SIG-M5 (cell line): ENCODE measurements at places on chromosomes 4 and X.

- DNase-seq = no peak
These were observed 138.9 kb upstream of the MID1 start for GRCh38 chrX:10759141-10759799.

DNA sequence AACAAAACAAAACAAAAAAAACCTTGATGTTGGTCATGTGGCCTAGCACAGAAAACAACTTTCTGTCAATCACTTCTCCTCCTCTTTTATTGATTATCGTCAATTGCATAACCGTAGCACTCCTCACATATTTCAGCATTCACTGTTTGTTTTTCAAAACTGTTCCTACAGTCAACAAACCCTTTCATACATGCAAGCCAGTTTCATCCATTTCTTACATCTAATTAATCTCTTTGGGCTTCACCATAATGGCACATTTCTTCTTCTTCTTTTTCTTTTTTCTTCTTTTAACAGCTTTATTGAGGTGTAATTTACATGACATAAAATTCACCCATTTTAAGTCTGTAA, 246.9 kb downstream of the PTTG2 start:
- no peak for DNase-seq

- DNase-seq = no peak
These were observed 21.8 kb downstream of the MID1 start for GRCh38 chrX:10598540-10598939.

DNA sequence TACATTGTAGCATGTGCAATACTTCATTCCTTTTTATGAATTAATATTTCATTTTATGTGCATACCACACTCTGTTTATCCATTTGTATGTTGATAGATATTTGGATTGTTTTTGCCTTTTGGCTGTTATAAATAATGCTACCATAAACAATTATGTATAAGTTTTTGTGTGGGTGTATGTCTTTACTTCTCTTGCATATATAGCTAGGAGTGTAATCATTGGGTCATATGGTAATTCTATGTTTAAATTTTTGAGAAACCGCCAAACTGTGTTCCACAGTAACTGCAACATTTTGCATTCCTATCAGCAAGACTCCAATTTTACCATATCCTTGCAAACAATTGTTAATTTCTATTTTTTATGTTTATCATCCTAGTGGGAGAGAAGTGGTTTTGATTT, 3.1 kb upstream of the TCEAL5 start:
- no peak for DNase-seq

- no peak for DNase-seq
These were observed 28.8 kb upstream of the GRIA3 start for GRCh38 chrX:123155327-123155726.

DNA sequence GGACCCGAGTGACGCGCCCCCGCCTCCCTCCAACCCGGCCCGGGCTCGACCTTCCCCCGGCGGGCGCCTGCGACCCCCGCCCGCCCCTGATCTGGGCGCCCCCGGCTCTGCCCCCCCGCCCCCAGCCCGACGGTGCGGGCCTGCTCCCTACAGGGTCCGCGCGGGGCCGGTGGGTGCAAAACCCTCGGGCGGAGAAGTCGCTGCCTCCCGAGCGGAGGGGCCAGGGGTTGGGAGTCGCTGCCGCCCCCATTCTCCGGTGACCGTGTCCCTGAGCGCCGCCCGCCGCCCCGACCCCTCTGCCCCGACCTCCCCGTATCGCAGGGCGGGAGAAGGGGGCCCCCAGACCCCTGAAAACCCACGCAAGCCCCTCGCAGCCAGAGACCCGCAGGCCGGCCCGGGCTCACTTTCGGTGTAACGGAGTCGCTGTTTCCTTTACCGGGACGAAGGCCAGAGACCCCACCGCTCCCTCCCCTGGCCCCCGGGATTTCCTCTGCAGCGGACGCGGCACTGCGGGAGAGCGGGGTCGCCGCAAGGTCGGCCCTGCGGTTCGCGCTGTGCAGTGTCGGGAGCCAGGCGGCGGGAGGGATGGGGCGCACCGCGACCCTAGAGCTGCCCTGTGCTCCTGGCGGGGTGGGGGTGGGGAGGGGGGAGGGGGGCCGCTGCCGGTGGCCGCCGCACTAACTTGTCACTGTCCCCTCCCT, 729 bp upstream of the CPLX1 start:
- no peak for DNase-seq

DNA sequence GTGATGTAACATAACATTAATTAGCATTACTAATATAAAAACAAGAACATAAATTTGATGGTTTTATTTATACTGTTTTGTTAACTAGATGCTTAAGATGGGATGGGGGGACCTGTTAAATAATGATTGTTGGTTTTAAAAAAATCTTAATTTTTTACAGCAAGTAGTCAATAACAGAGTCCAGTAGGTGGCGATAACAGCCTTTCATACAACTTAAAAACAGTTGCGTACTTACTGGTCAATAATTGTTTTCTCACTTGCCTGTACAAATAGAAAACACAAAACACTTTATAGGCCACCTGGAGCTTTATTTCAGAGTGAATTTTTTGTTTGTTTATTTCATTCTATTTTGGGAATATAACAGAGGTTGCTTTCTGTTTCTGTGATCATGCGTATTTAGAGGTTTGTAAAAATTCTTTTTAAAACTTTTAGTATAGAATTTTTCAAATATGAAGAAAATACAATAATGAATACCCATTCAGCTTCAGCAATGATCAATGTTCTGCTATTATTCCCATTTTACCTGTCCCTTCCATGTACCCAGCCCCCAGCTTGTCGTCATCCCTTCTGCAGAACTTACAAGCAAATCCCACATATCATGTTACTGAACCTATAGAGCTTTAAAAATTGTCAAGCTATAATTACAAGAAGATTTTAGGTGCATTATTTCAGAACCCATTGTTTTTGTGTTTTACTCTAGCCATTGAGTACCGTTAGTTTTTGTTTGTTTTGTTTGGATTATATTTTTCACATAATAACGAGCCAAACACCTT, 97.1 kb downstream of the MRPL1 start:
- DNase-seq = no peak

- no peak for DNase-seq
These were observed 524.2 kb downstream of the IQCM start for GRCh38 chr4:149291463-149291862.

DNA sequence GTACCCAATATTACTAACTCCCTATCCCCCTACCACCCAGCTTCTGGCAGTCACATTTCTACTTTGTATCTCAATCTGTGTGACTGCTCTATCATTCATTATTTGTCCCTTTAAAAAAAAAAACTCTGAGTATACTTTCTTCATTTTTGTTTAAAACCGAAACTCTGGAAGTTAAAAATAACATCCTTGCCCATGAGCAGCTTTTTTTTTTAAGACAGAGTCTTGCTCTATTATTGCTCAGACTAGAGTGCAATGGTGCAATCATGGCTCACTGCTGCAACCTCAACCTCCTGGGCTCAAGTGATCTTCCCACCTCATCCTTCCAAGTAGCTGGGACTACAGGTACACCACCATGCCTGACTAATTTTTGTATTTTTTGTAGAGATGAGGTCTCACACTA, 15.8 kb downstream of the UBE2K start:
- DNase-seq = peak; percentile 3

DNA sequence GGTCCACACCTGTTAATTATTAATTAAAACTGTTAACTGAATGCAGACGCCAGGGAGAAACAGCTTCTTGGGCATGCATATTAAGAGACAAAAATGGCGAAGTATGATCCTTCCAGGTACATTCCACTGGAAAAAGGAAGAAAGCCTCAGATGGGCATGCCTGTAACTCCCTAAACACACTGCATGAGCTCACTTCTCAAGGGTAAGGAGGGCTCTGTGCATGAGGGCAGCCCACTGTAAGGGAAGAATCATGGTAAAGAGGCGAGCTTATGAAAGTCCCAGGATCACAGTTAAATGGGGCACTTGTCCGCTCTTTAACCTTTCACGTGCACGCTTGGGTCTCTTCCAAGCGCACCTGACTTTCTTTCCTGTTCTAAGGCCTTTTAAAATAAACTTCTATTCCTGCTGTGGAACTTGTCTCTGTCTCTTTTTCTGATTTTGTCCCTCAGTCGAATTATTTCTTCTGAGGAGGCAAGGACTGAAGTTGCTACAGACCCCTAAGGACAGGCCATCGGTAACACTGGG, 321.7 kb downstream of the PPP1R2C start:
- DNase-seq = no peak

- no peak for DNase-seq
These were observed 970.4 kb downstream of the RPA4 start for GRCh38 chrX:97854086-97854485.

- DNase-seq = no peak
These were observed 442 bp upstream of the MCUB start for GRCh38 chr4:109559625-109559982.

DNA sequence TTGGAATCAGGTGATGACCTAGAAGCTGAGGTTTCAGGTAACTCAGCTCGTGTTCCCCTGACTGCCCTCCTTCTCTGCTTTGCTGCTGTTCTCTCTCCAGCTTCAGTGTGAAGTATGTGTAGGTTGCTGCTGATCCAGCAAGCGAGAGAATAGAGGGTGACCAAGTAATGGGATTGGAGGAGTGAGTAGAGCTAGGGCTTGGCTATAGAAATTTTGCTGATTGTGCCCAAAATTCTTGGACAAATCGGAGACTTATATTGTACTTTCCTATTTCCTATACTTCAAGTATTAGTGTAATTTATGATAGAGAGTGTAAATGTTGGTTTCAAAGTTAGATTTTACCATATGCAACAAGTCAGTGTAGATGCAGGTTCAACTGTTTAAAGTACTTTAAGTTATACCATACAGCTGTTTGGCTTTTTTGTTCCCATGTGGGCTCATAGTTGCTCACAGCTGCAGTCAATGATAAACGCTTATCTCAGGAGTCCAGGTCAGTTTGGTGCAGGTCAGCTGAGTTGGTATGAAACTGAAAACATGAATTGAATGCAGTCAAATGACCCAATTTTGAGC, 48.0 kb downstream of the RAPGEF2 start:
- DNase-seq = no peak

DNA sequence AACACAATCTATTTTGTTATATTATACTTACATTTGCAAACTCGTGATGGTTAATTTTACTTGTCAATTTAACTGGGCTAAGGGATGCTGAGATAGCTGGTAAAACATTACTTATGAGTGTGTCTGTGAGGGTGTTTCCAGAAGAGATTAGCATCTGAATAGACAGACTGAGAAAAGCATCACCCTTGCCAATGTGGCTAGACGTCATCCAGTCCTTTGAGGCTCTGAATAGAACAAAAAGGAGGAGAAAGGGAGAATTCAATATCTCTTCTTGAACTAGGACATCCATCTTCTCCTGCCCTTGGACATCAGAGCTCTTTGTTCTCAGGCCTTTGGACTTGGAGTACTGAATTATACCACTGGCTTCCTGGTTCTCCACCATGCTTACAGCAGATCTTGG, 154.6 kb downstream of the EPHA5 start:
- DNase-seq = no peak

- no peak for DNase-seq
These were observed 38.5 kb downstream of the TRMT44 start for GRCh38 chr4:8478801-8479744.

DNA sequence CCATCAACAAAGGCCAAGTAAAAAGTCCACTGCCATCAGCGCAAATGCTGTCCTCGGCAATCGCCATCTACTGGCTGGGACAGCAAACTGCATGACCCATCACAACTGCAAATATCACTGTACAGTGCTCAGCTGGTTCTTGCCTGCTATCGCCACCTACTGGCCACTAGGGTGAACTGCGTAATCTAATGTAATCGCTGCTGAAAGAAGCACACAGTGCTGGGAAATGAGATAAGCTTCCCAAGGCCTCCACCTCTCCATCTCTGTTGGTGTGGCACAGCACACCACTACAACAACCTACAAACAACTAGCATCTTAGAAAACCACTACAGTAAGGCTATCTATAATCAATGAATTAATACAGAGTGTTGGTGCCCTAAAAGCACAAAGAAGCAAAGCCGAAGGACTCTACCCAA, 298.3 kb downstream of the TEX13A start:
- DNase-seq = no peak
